Activated CD4-positive, alpha-beta memory T cell treated with anti-CD3 and anti-CD28 coated beads for 36 hours (primary cell): ENCODE measurements at places on chromosomes 4 and X.

- DNase-seq = no peak
- no peaks in the 10 kb centered on the region for H3K27me3 ChIP-seq
- H3K4me3 ChIP-seq = no peak overlapping the region
- H3K36me3 ChIP-seq = no peaks in the 10 kb centered on the region
Observed at GRCh38 chr4:187608001-187608421, 387.6 kb upstream of the ZFP42 start.

GRCh38 chr4:23770011-23770410 lies 119.8 kb downstream of the PPARGC1A start:
- no peak for DNase-seq
- H3K4me3 ChIP-seq = no peak overlapping the region
- no peaks in the 10 kb centered on the region for H3K27me3 ChIP-seq
- H3K4me1 ChIP-seq = no peaks in the 10 kb centered on the region
- no peak overlapping the region for H3K27ac ChIP-seq
- no peaks in the 10 kb centered on the region for H3K36me3 ChIP-seq

DNA sequence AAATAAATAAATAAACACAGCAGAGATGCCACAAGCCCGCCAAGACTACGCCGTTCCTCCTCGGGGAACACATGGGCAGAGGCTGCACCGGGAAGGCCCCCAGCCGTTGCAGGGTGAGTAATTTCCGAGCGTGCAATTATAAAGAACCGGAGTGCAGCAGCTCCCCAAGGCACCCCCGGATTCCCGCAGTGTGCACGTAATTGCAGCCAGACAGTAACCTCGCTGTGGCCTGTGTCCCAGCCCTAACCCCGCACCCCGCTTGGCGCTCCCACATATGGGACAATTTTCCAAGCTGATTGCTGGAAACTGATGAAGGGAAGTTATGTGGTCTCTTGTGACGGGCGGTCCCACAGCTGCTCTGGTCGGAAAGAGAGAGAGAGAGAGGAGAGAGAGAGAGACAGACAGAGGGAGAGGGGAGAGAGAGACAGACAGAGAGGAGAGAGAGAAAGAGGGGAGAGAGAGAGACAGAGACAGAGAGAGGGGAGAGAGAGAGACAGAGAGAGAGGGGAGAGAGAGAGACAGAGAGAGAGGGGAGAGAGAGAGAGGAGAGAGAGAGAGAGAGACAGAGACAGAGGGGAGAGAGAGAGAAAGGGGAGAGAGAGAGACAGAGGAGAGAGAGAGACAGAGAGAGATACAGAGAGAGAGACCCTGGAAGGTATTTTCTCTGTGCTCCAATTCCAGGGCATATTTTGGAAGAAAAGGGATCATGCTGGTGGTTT lies 275.4 kb downstream of the SHOX start:
- H3K27me3 ChIP-seq = no peaks in the 10 kb centered on the region
- no peak overlapping the region for H3K4me3 ChIP-seq
- no peaks in the 10 kb centered on the region for H3K4me1 ChIP-seq
- no peak overlapping the region for H3K27ac ChIP-seq
- H3K36me3 ChIP-seq = no peaks in the 10 kb centered on the region
- no peak for DNase-seq

DNA sequence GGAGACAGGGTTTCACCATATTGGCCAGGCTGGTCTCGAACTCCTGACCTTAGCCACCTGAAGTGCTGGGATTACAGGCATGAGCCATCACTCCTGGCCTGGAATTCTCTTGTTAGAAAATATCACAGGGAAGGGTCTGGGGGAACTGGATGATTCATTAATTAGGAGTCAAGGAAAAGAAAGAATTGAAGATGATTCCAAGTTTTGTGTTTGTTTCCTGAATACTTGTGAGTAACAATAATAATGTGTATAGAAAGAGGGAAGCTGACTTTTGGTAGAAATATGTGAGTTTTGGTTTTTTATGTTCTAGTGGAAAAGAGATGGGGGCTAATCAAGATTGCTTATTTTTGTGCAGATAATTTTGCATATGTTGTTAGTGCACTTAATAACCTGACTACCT lies 77.3 kb upstream of the CLNK start:
- H3K27me3 ChIP-seq = no peaks in the 10 kb centered on the region
- H3K36me3 ChIP-seq = no peaks in the 10 kb centered on the region
- no peak for DNase-seq
- no peak overlapping the region for H3K27ac ChIP-seq
- H3K4me3 ChIP-seq = no peak overlapping the region

DNA sequence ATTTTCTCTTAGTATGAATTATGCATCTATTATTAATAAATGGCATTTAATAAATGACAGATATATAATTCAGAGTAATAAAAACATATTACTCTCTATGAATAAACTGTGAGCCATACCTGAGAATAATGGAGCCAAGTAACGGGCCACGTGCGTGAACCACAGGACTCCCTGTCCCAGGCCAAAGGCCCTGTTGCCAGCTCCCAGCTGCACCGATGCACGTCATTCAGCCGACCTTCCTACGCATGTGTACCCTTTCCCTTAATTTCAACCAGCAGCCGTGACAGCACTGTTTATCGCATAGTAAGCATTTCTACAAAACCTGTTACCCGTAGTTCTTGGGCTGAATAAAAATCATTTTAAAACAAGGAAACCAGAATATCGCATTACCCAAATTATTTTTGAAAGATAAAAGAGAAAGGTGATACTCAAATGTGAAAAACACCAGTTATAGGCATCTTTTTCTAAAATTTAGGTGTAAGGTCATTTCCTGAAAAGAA lies 827.2 kb upstream of the FRG1 start:
- H3K27me3 ChIP-seq = no peaks in the 10 kb centered on the region
- no peak overlapping the region for H3K27ac ChIP-seq
- no peaks in the 10 kb centered on the region for H3K4me1 ChIP-seq
- DNase-seq = no peak
- H3K4me3 ChIP-seq = no peak overlapping the region

GRCh38 chr4:3200423-3201090 lies 48.4 kb upstream of the MSANTD1 start:
- H3K27me3 ChIP-seq = no peaks in the 10 kb centered on the region
- no peak overlapping the region for H3K4me3 ChIP-seq
- peaks cover 23% of the 10 kb centered on the region for H3K36me3 ChIP-seq
- H3K4me1 ChIP-seq = peaks cover 54% of the 10 kb centered on the region
- no peak for DNase-seq
